CD4-positive, CD25-positive, alpha-beta regulatory T cell (primary cell): ENCODE measurements at places on chromosomes 5 and 9. TPM values are rescaled to one million over a fixed set of nuclear protein-coding genes. Genes with fewer than 3 reads are reported as not detected.

BTNL9 gene
- not detected for total RNA-seq

GRCh38 chr5:6187501-6187900 is 190.8 kb downstream of the MED10 start:
- no peak for DNase-seq

DNA sequence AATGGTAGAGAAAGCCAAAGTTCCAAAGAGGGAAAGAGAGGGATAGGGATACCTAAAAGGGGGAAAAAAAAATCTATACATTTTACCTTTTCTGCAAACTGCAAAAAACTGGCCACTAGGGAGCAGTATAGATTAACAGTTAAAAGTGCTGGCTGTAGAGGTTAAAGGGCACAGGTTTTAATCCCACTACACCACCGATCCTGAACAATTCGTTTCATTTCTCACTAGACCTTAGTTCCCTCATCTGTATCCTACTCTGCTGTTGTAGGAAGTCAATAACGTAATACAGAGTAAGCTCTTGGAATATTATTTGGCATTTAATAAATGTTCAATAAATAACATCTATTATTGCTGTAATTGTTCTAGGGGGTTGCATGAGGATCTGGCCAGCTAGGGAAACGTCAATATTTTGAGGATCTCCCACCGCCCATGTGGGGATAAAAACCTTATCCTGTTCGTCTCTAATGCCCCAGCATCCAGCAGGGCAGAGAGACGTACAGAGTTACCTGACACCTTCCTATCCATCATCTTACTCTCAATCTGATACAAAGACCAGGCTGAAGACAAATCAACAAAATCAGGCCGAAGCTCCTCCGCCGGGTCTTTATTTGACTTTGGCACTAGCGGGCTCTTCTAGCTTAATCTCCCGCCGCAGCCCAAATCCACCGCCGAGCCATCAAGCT is 757 bp downstream of the CDC26 start:
- peak; percentile 74 for DNase-seq

DNA sequence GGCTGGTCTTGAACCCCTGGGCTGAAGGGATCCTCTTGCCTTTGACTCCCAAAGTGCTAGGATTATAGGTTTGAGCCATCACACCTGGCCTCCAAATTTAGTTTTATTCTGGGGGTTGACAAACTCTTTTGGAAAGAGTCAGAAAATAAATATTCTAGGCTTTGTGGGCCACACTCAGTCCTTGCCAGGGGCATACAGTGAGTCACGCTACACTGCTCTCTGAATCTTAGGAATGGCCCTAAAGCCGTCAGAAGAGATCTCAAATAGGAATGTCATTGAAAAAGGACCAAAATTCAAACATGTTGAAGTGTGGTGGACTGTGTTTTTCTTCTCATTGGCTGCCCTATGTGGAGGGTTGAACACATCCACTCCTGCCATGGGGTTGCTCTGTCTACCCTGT is 127.7 kb upstream of the BASP1 start:
- no peak for DNase-seq

DNA sequence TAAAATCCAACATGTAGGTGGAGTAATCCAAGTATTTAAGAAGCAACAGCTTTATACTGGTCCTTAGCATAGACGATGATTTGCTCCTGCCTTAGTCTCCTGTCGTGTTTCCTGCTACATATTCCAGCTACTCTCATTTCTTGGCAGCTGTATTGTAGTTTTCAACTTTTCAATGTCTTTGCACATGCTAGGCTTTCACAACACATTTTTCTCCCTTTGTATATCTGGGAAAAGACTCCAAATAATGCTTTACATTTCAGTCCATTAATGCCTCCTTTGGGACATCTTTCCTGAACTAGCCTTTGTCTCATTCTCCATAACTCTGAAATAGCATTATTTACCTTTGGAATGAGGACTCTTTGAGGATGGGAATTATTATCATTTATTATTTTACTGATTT is 508.0 kb downstream of the PTPRD start:
- DNase-seq = no peak

DRD1 gene
- total RNA-seq = not detected

PCDHGC5 gene
- total RNA-seq = not detected

DNA sequence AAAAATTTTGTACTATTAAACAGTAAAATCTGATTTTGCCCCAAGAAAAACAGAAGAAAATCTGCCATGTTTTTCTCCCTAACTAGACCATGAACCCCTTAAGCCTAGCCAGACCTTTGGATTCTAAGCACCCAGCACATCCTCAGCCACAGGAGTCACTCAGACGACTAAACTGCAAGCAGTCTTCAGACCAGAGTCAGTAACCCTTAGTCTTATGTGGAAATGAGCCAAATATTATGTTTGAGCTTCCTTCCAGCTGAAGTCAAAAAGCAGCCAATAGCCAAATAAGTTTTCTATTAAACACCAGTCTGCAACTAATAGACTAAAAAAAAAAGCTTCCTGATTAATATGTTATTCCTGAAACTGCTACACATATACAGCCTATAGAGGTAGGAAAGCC is 47.4 kb downstream of the GOLPH3 start:
- no peak for DNase-seq

DNA sequence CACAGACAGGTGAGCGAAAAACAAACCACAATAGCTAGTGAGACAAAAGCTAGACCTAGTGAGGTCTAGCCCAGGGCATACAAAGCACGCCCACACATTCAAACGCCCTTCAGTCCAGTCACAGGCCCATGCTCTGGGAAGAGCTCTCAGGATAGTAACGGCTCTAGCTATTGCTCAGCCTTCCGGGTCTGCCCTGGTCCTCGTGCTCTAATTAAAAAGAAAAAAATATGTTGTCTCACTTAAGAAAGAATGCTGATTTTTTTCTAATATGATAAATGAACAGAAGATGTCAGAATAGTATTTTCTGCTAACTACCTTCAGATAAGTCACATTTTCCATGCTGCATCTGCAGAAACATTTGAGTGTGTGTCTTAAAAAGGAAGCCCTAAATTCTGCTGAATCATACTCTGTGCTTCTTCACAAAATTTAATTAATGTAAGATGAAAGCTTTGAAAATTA is 94.5 kb downstream of the PLPP1 start:
- DNase-seq = no peak

GRCh38 chr9:68751556-68751955 is 46.5 kb downstream of the PIP5K1B start:
- no peak for DNase-seq

- DNase-seq = no peak
Measured at GRCh38 chr5:167578977-167579692, 712.3 kb upstream of the WWC1 start.

DNA sequence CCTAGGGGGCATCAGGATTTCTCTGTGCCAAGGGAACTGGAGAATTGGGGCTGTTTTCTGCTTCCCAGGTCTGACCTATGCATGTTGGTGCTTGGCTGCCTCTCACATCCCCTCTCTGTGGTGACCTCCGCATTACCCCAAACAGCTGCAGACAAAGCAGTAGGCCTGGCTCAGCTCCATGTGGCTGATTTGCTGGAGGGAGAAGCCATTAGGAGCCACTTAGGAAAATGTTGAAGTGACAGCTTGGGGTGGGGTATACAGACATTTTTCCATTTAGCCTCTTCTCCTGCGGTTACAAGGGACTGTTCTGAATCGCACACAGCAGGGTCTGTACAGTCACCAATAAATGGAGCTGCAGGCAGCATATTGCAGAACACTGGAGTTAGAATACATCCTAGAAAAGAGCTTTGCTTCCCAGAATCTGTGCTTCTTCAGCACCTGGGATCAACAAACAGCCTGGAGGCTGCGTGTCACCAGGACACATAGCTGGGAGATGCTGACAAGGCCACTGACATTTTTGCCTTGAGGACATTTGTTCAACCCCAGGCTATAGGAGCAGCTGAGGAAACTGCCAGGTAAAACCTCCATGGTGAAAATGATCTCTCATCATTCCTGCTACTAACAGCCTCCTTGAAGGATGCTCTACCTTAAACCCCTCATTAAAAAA is 335.3 kb downstream of the DIRAS2 start:
- DNase-seq = no peak

DNA sequence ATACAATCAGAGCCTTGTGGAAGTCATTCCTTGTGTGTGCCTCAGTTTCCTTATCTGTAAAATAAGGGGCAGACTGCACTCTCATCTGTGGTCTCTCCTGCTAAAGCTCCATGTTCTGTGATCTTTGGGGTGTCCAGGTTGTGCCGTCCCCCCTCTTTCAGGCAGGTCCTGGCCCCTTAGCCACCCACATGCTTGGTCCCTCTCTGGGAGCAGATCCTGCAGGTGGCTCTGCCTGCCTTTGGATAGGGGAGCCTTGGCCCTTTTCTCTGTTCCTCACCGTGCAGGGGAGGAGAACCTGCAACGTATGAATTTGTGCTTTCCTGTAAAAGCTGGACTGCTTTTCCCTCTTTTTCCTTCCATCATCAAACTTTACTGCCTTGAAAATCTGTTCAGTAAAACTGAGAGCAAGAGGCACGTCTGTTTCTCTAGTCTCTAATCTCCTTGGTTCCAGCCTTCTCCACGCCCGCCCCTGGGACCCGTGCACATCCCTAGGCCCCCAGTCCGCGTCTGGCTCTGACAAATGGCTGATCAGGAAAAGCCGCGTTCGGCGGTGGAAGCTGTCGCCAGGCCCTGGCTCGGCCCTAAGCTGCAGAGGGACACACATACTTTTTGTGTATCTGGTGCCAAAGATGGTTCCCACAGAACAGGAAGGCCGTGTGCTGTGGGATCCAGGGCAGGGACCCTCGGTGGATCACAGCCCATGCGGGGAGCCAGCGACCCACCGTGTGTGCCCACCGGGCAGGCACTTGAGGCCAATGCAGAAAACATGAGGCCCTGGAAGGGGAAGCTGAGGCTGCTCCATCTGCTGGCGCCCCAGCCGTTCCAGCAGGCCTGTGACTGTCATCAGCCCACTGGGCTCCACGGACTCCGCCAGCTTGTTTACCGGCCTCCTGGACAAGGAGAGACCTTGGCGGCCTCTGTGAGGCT is 43.4 kb upstream of the COL5A1 start:
- no peak for DNase-seq

ADGRD2 gene
- not detected for total RNA-seq

GRCh38 chr5:50744776-50745175 is 78.3 kb downstream of the PARP8 start:
- DNase-seq = peak; percentile 59

GRCh38 chr5:94992325-94992724 is 292.6 kb downstream of the MCTP1 start:
- DNase-seq = no peak

- DNase-seq = no peak
Measured at GRCh38 chr5:104903941-104904340, 1341.4 kb upstream of the NUDT12 start.

PPIC gene
- not detected for total RNA-seq

GRCh38 chr5:78300464-78301045 is 6.1 kb upstream of the AP3B1 start:
- peak; percentile 42 for DNase-seq

DNA sequence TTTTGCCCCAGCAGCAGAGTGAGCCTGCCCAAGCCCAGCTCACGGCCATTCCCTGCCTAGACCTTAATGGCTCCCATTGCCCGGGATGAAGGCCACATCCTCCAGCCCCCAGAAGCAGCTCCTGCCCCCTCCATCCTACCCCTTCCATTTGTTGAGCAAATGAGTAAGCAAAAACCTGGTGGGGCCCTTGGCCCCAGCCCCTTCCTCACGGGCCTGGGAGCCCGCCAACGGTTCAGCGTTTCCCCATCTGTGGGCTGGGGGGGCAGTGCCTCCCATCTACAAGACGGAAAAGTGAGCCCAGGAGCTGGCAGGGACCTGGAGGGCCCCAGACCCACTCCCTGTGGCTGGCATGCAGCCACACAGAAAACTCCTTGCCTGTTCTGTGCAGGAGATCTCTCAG is 4.4 kb downstream of the CCDC187 start:
- DNase-seq = no peak

- DNase-seq = no peak
Measured at GRCh38 chr9:27954858-27955257, 381.6 kb upstream of the C9orf72 start.

- DNase-seq = no peak
Measured at GRCh38 chr9:16884373-16884772, 13.9 kb upstream of the BNC2 start.

DNA sequence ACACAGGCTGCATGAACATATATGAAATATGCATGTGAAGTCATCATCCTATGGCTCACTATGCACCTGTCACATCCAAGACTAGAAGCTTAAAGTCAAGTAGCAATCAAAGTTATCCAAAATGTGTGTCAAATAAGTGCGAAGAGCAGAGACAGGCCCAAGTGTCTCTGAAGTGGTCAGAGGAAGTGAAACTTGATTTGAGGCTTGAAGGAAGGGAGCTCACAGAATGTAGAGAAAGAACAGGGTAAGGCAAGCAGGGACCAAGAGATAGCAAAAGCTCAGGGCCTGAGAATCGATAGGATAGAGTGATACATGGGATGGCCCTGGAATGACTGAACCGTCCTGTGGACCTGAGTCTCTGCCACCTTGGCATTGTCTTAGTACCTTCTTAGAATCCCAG is 274.3 kb upstream of the TRPC7 start:
- no peak for DNase-seq

SLC6A19 gene
- not detected for total RNA-seq

DNA sequence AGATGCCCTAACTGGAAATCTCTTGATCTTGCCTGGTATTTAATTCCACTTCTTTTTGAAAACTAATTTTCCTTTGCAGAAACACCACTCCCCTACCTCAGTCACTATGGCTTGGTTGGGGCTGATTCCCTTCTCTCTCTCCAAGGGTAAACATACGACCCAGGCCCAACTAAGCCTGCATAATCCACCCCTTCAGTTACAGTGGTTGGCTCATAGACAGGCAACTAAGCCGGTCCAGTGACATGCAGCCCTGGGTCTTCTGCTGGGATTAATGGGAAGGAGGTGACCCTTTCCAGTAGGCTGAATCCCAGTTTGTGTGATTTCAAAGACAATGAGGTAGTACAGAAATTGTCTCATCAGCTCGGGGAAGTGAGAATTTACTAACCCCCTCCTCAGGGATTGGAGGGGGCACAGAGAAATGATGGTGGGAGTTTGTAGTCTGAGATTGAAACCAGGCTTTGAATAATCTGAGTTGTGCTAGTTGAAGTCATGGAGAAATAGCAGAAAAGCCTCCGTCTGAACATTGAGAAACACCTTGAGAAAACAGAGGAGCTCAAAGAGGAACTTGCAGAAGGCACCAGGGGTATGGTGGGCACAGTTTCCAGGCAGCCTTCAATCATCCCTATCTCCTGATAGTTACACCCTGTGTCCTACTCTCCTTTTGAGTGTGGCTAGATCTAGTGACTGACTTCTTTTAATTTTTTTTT is 148.9 kb downstream of the GCNT1 start:
- DNase-seq = no peak

HEMGN gene
- total RNA-seq = 3.6 TPM

SHISAL2B gene
- not detected for total RNA-seq

COL23A1 gene
- not detected for total RNA-seq

FOXE1 gene
- total RNA-seq = not detected
